ENCODE measurements at places on chromosomes 1 and 21.

- DNase-seq, result no peak
Observed at GRCh38 chr21:36743008-36743407, 44.1 kb downstream of the SIM2 start.

GRCh38 chr21:37384416-37384815, 17.8 kb downstream of the DYRK1A start:
- no peak for DNase-seq

DNA sequence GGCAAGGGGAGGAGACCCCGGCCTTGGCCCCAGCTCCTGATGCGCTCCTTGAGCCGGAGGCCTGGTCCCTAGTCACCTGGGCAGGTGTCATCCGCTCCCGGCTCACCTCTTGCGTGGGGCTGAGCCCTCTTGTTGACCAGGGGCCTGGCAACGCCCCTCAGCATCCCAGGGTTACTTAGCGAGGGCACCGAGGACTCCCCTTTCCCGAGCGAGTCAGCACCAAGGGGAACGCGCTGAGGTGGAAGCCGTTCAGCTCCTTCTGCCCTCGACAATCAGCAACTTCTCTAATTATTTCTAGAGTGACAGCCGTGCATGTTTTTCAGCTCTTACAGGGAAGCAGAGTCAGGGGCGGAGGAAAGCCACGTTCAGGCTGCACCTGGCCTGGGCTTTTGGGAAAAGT, 522 bp downstream of the SLC45A1 start:
- DNase-seq, result peak; percentile 38

- no peak for DNase-seq
Observed at GRCh38 chr1:184509105-184509504, 122.3 kb downstream of the C1orf21 start.

DNA sequence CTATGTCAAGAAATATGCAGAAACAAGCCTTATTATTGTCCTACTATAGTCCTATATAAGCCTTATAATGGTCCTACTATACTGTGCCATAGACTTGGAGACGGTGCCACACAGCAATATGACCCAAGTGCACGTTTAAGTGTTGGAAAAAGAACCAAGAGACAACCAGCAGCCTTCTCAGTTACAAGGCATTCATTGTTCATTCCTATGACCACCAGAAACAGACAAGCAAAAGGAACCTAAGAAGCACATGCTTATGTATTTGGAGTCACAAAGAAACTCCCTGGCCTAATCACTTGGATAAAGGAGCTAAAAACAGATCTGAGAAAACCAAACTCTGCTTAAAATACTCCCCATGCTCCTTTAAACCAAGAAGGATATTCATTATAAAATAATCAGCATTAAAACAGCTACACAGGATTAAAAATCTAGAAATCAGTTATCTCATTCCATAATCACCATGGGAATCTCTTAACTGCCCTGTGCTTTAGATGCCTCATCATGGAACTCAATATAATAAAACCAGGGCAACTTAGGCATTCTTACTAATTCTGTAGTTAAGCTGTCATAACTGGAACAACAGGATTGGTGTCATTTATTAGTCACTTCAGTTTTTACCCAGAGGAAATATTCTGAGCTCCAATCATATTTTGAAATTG, 7.0 kb downstream of the COLGALT2 start:
- DNase-seq, result no peak

GRCh38 chr1:206446688-206447421, 23.4 kb upstream of the IKBKE start:
- DNase-seq, result no peak

- no peak for DNase-seq
Observed at GRCh38 chr1:6185151-6185550, 5.0 kb upstream of the CHD5 start.

DNA sequence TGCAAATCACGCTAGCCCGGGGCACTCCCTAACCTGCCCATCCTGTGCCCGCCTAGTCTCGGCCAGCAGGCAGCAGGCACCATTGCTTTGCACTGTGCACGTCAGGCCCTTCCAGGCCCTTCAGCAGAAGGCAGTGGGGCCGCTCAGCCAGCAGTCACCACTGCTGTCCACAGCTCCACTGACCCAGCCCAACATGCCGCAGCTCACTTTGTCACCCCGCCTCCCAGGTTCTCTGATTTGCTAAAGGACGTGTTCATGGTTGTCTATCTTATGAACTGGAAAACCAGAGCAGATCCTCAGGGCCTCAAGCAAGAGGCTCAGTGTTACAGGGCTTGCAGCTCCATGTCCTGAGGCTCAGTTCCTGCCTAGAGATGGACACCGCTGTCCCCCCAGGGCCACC, 14.2 kb upstream of the SPOCD1 start:
- DNase-seq, result no peak

DNA sequence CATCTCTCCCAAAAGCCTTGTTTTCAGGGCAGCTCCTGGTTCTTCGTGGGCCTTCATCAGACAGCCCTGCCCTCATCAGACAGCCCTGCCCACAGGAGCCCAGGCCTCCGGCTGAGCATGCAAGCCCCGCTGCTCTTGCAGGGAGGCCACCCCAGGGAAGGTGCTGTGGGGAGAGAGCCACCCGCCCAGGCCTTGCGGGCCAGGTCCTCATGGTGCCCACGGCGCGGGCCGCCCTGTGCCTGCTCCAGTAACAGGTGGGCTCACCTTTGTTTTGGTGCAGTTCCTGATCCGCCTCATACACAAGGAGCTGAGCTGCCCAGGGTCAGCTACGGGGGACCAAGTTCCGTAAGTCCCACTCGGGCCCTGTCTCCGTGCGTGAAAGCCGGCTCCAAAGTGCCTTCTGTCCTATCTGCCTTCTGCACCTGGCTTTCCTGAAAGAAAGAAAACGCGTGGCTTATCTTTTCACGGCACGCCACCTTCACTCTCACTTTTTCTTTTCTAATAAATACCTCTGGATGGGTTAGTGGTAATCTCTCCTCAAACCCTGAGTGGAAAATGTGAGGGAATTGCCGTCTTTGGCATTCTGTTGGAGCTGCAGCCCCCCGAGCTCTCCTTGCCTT, 65.9 kb downstream of the SLC37A1 start:
- DNase-seq, result no peak

DNA sequence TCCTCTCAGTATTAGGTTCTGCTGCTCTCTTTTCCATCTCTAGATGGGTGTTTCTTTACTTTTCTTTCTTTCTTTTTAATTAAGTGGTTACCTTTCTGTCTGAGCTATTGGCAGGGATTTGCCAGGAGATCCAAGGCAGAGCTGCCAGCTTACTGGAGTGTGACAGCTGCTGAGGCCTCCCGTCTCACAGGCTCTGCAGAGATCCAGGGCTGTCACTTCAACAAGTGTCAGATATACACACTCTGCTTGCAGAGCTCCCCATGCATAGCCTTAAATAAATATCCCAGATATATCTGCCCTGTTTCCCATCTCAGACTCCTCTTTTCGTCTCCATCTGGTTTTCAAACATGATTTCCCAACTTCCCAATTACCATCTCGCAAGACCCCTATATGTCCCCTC, 124.3 kb downstream of the NOS1AP start:
- no peak for DNase-seq

- DNase-seq, result no peak
Observed at GRCh38 chr1:52857443-52857842, 14.9 kb downstream of the ZYG11A start.

- no peak for DNase-seq
Observed at GRCh38 chr21:44905728-44906090, 15.0 kb downstream of the ITGB2 start.

DNA sequence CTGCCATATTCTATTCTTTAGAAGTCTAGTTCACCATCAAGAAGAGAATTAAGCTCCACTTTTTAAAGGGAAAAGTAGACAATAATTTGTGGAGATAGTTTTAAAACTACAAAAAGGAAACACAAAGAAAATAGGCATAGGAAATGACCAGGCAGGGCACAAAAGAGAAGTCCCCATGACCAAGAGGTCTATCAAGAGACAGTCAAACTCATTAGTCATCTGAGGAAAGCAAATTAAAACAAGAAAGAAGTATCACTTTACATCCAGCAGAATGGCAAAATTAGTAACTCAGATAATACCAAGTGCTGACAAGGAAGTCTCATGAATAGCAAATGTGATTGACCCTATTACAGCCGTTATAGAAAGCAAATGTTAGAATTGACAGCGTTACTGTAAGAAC, 243.7 kb upstream of the SNX7 start:
- DNase-seq, result no peak

- DNase-seq, result no peak
Observed at GRCh38 chr1:175802407-175803123, 59.2 kb upstream of the TNR start.

- no peak for DNase-seq
Observed at GRCh38 chr21:44815225-44815624, 2.6 kb downstream of the SUMO3 start.

GRCh38 chr1:2857521-2857920, 56.0 kb upstream of the TTC34 start:
- no peak for DNase-seq

DNA sequence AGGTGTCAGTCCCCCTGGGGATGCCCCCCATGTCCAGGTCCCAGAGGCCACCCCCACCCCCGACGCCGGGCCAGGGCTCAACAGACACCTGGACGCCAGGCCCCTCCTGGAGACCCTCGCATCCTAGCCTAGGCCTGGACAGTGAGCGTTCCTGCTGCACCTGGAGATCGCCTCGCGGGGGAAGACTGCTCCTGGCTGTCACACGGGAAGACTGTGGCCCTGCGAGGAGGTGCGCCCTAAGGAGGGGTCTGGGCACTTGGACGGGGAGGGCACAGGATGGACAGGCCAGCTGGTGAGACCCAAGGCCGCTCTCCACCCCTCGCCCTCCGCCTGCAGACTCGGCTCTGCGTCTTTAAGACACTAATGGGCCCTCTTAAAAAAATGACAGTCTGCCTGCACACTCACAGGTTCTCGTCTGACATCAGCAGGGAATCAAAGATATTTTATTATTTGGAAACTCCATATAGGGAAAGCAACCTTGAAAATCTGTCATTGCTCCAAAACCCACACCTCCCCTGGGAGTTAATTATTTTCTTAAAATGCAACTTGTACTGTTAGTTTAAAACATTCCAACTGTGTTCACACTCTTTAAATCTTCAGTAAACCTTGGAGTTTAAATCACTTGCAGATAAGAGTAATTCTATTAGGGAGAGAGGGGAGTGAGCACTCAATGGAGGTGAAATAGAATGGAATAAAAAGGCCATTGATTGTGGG, 45.6 kb upstream of the ACTRT2 start:
- no peak for DNase-seq

DNA sequence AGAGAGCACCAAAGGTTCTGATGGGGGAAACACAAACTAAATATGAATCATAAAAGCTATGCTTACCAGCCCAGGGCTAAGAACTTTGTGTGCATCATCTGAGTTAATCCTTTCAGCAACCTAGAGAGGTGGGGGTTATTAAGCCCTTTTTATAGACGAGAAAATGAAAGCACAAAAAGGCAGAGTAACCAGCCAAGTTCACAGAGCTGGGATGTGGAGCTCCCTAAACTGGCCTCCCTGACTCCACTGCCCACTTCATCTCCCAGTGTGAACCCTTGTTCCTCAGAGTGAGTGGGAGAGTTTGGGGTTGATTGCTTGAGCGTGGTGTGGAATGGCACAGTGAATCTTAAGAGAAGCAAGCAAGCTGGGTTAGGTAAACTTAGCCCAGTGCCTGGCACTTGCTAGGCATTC, 10.8 kb upstream of the BCAR3 start:
- DNase-seq, result no peak

DNA sequence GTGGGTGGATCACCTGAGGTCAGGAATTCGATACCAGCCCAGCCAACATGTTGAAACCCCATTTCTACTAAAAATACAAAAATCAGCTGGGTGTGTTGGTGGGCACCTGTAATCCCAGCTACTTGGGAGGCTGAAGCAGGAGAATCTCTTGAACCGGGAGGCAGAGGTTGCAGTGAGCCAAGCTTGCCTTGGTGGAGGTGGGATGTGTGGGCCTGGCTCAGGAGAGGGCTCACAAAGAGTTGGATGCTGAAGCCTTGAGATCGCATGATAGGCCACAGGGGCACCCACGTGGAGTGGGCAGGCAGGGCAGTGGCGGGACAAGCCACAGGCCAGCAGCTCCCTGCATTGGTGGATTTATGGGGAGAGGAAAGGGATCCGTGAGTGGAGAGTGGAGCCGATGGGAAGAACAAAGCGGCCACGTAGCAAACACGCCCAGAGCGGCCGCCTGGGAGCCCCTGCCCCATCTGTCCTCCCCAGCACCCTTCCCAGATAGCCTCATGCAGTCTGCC, 4.4 kb downstream of the THAP3 start:
- no peak for DNase-seq

DNA sequence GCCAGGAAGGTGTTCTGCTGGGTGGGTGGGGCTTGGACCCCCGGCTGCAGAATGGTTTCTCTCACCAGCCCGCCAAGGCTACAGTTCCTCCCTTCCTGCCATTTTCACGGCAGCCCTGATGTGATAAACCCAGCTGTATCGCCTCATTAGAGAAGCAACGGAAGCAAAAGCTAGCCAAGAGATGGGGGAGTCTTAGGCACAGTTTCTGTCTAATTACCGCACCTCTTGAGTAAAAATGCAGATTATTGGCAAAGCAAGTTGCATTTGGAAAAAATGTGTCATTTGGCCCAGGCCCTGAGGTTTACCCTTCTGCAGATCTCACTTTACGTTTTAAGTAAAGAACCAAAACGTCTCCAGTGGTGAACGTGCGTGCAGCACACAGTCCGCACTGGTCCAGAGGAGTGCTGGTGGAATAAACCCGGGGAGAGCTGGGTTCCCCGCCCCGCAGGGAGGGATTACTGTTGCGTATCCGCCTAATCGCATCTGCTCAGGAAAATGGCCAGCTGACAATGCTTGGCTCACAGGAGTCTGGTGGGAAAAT, 109.9 kb downstream of the GALNT2 start:
- peak; percentile 87 for DNase-seq

DNA sequence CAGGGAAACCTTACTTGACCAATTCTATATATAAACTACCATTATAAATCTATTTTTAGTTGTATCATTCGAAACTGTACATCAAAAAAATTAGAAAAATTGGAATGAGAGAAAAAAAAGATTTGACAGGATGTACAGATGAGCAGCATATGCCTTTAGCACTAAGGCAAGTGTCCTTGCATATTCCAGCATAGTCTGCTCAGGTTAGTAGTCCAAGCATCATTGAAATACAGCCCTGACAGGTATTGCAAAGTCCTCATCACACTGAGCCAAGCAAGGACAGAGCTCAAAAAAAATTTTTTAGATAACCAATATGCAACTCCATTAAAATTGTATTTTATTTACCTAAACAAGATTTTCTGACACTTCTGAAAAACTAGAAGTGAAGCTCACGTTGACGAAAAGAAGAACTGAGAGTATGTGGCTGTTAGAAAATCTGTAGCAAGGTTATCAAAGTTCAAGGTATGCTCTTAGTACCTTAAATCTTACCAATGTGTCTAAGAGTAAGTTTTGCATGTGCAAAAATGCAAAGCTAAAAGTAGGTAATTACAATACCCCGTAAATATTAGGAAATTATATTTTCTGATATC, 465.6 kb upstream of the ADGRL4 start:
- DNase-seq, result no peak

DNA sequence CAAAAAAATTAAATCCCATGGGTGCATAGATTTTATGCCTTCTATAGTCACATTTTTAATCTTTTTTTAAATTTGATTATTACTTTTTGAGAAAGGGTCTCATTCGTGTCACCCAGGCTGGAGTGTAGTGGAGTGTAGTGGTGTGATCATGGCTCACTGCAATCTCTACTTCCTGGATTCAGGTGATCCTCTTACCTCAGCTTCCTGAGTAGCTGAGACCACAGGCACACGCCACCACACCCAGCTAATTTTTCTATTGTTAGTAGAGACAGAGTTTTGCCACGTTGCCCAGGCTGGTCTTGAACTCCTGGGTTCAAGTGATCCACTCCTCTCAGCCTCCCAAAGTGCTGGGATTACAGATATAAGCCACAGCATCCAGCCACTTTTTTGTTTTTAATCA, 10.4 kb downstream of the CBR3 start:
- no peak for DNase-seq
